ENCODE measurements at places on chromosomes 1 and 21.

- no peak for DNase-seq
Observed at GRCh38 chr1:93722081-93723031, 40.7 kb upstream of the BCAR3 start.

GRCh38 chr1:186782791-186783190 lies 46.0 kb upstream of the PLA2G4A start:
- DNase-seq: no peak

DNA sequence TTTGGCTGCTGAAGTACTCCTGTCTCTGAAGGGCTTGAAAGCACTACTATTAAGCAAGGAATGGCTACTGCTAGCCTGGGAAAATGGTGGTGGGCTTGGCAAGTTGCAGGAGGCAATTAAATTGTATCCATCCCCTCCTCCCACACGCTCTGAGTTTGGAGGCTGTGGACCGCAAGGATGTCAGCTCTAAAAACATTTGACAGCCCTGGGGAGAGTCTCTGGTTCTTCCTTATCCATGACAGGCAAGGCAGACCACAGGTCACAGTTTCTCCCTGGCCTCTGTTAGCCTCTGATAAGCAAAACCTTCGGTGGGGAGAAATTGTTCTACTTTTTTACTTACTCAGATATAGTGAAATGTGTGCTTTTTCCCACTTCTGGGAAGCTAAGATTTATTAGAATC lies 46.6 kb downstream of the S1PR1 start:
- no peak for DNase-seq

DNA sequence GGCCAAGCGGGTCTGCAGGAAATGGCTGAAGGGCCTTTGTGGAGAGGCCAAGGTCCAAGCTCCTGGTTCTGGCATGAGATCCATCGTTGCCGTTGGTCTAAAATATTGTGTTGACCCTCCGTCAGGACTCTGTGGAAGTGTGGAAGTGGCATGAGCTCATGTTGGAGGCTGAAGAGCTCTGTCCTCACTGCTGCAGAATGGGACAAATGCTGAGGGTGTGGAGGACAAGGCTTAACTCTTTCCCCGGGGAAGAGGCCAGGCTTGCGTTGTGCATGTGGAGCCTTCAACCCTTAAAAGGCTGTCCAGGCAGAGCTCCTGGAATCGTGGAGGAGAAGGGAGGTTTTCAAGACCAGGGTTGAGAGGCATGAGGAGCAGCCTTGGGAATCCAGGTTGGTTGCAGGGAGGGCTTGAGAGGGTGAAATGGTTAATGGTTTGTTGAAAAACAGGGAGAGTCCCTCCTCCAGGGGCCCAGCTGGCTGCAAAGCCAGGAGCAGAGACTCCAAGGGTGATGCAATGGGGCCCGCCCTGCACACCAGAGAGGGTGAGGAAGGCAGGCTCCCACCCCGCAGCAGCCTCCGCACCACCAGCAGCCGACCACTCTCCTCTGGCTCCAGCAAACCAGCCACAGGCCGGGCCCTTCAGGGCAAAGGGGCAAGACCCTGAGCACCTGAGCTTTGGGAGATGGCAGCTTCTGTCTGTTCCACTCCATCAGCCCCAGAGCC lies 6.7 kb upstream of the AHCYL1 start:
- no peak for DNase-seq

GRCh38 chr1:44545961-44546360 lies 128.3 kb downstream of the TMEM53 start:
- no peak for DNase-seq

DNA sequence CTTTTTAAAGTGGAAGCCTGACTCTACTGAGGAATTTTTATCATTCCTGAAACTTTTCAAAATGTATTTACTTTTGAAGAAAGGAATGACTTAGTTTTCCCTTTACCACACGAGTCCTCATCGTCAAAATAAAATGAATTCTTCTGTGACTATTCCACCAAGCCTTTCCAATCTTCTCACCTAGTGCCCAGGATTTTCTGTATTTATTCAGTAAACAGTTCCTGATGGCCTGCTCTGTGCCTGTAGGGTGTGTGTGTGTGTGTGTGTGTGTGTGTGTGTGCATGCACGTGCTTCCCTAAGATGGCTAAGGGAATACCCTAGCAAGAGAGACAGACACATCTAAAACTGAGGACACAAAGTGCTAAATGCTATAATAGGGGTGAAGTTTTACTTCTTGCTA lies 395.0 kb upstream of the USP24 start:
- DNase-seq: no peak

GRCh38 chr1:210233216-210233494 lies 559 bp downstream of the SERTAD4 start:
- peak; percentile 45 for DNase-seq

GRCh38 chr21:45167796-45168222 lies 93.4 kb downstream of the ADARB1 start:
- no peak for DNase-seq

- no peak for DNase-seq
Observed at GRCh38 chr21:35416866-35417489, 367.9 kb upstream of the RUNX1 start.

- DNase-seq: no peak
Observed at GRCh38 chr1:158506369-158506987, 34.5 kb downstream of the OR10R2 start.

GRCh38 chr1:168863772-168864171 lies 134.8 kb upstream of the DPT start:
- DNase-seq: no peak

DNA sequence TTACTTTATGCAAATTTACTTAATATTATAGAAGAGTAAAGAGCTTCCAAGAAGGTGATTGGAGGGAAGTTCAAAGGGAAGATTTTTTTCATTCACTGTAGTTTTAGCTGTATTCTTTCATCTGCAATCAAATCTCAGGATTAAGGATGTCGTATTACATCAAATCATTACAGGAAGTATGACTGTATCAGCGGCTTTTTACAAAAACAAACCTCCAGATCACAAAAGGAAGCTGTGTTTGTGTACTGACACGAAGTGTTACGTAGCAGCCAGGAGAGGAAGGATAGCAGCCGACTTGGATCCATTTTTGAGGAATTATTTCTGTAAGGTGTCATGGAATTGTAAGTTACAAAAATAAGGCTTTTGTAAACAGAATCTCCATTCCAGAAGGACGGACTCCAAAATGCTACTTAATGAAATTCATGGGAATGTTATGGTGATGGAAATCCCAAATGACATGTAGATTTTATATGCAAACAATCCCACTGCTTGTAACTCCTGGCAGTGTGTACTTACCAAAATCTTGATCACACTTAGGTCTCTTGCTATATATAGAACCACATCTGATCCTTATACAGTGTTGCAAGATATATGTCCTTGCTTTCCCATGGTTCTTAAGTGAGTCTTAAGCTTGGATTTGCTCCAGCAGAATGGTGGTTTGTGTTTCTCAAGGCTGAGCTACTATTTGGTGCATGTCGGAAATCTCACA lies 49.8 kb downstream of the KCNJ15 start:
- DNase-seq: no peak

GRCh38 chr1:156822680-156823079 lies 6.0 kb upstream of the SH2D2A start:
- DNase-seq: no peak

GRCh38 chr1:20212085-20212684 lies 25.9 kb upstream of the PLA2G2C start:
- DNase-seq: no peak

GRCh38 chr1:193311226-193311948 lies 125.0 kb upstream of the B3GALT2 start:
- DNase-seq: peak; percentile 35

- no peak for DNase-seq
Observed at GRCh38 chr1:191697556-191697955, 460.7 kb upstream of the RGS18 start.

- no peak for DNase-seq
Observed at GRCh38 chr1:248140846-248141245, 4.1 kb upstream of the OR2M5 start.

DNA sequence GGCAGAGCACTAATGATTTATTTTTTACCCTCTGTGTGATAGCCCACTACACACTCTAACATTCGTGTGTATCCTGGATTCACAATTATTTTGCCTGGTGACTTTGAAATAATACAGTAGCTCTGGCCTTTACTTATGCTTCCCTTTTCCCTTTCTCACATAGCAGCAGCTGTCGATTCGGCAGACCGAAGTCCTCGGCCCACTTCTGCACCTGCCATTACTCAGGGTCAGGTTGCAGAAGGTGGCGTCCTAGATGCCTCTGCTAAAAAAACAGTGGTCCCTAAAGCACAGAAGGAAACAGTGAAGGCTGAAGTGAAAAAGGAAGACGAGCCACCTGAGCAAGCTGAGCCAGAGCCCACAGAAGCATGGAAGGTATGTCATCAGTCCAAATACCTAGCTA lies 70.8 kb downstream of the TMEM200B start:
- DNase-seq: no peak

- DNase-seq: no peak
Observed at GRCh38 chr1:157597959-157598667, at the start of gene FCRL4. FCRL4 (minus strand) TSS chr1:157598085; CDS start chr1:157597944, 141 bp downstream.

DNA sequence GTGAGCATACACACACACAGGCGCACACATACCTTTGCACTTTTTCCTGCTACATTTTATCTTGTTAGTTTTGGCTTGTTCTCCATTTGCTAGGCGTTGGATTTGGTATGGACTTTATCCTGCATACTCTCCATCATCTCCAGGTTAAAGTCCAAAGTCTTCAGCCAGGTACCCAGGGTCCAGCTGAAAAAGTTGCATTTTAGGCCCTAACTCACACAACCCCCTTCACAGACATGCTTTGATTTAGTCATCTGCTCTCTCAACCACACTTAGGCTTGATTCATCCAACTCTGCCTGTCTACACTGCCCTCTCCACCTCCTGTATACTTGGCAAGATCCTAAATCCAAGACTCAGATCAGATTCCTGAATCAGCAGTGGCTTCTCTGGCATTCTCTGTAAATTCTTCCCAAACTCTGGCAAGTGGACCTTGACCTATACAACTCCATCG lies 10.7 kb upstream of the LAMB3 start:
- DNase-seq: no peak

DNA sequence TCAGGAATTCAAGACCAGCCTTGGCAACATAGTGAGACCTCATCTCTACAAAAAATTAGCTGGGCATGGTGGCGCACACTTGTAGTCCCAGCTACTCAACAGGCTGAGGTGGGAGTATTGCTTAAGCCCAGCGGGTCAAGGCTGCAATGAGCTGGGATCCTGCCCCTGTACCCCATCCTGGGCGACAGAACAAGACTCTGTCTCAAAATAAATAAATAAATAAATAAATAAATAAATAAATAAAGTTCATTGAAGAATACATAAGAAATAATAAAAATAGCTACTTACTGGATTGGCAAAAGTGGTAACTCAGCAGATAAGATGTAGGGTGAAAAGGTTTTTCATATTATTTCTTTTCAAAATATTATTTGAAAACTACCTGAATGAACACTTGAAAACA lies 5.9 kb downstream of the CEP170 start:
- DNase-seq: no peak

GRCh38 chr1:78114034-78114956 lies 68.5 kb downstream of the GIPC2 start:
- peak; percentile 94 for DNase-seq

GRCh38 chr1:4668743-4669700 lies 14.6 kb downstream of the AJAP1 start:
- no peak for DNase-seq

DNA sequence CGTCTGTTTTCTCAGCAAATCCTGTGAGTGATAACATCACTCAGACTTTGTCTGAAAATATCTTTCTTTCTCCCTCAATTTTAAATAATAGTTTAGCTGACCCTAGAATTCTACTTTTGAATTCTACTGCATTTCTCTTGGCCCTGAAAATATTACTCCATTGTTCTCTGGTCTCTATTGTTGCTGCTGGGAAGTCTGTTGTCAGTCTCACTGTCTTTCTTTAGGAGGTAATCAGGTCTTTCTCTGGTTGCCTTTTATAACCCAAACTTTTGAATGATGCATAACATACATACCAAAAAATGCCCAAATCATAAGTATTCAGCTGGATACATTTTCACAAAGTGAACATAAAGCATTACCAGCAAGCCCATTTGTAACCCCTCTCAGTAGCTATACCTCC lies 100.0 kb downstream of the MATN1 start:
- no peak for DNase-seq

DNA sequence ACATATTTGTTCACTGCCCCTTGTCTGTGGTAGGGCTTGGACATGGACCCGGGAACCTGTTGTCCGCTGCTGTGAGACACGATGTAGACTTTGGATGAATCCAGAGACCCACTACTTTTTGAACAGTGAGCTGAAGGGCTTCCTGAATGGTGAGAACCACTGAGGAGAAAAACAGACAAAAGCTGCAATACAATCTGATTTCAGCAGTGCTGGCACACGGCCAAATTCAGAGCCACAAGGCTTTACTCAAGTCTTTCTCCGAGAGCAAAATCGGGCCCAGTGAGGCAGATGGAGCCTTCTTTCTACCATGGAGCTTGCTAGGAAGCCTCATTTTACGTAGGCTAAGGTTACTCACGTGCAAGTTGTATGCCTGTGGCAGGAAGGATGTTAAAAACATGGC lies 197.6 kb downstream of the SIPA1L2 start:
- no peak for DNase-seq

DNA sequence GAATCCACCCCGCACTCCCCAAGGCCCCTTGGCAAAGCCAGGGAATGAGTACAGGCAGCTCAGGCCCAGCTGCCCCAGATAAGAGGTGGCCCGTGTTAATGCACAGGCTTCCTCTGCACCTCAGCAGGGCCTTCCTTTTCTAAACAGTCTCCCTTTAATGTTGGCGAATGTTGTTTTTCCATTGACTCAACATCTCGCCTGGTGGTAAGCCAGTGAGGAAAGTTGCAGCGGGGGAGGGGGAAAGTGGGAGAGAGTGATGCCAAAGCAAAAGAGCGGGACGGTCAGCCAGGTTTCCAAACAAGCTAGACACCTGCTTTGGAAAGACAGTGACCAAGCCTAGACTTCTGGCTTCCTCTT lies 10.3 kb upstream of the PROX1 start:
- peak; percentile 30 for DNase-seq

- no peak for DNase-seq
Observed at GRCh38 chr1:83671586-83671985, 327.3 kb downstream of the TTLL7 start.

GRCh38 chr1:21834094-21834493 lies 22.0 kb downstream of the LDLRAD2 start:
- no peak for DNase-seq

DNA sequence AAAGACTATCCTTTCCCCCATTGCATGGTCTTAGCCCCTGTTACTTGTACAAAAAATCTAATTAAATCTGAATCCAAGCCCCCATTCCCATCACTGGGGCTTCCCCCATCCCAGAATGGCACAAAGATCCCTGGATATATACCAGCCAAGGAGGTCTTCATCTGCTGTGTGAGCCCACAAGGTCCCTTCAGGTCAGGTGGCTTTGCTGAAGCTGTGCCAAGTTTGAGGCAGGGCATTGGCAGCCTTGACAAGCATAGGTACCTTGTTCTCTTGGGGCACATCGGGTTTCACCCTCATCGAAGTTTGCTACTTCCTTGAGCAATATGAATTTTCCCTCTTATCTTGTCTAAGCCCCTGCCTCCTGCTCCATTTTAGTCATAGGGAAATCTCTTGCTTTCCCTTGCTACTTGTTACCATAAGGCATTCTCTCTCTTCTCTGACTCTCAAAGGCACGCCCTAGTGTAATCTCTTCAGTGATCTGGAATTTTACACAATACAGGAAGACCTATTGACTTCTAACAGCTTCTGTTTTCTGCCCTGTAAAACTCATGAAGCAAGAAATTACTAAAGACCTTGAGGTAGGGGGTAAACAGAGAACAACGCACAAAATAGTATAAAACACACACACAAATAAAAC lies 71.4 kb upstream of the COG2 start:
- DNase-seq: no peak

GRCh38 chr1:226827458-226827857 lies 43.0 kb upstream of the PSEN2 start:
- no peak for DNase-seq

GRCh38 chr1:245377854-245378253 lies 223.1 kb downstream of the KIF26B start:
- DNase-seq: no peak

GRCh38 chr1:30899577-30900389 lies 8.8 kb downstream of the SDC3 start:
- DNase-seq: no peak
